CD4-positive, alpha-beta memory T cell (primary cell): ENCODE measurements at places on chromosomes 7 and 10. TPM values are rescaled to one million over a fixed set of nuclear protein-coding genes. Genes with fewer than 3 reads are reported as not detected.

- no peaks in the 10 kb centered on the region for H3K27me3 ChIP-seq
- DNase-seq, result no peak
- H3K4me1 ChIP-seq, result no peaks in the 10 kb centered on the region
- no peak overlapping the region for H3K27ac ChIP-seq
Observed at GRCh38 chr10:13909516-13910258, 322.9 kb downstream of the PRPF18 start.

GRCh38 chr7:28128608-28129007 is 52.0 kb downstream of the JAZF1 start:
- no peaks in the 10 kb centered on the region for H3K36me3 ChIP-seq
- H3K4me1 ChIP-seq, result peaks cover 9% of the 10 kb centered on the region
- H3K27me3 ChIP-seq, result no peaks in the 10 kb centered on the region

DNA sequence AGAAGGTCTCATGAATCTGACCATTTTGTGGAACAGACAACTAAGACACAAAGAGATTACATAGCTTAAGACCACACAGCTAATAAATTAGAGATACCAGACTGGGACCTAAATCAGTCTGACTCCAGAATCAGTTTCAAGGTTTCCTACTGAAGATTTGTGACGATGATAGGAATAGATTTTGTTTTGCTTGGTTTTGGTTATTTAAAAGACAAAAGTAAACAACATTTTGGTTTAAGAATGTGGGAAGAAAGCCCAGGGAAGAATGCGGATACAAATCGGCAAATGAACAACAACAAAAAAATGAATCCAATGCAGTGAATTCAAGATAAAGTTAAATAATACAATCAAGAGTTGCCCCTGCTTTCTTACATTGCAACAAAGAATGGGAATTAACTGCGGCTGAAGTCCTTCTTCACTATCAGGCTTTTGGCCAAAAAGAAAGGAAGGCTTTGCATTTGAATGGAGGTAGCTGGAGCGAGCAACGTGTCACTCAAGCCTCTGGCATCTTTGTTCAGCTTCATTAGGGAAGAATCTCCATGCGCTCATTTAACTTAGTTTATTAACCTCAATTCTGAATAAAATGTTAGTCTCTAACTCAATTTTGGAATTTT is 210.8 kb downstream of the ADAM12 start:
- no peak overlapping the region for H3K4me3 ChIP-seq
- no peaks in the 10 kb centered on the region for H3K27me3 ChIP-seq
- H3K27ac ChIP-seq, result no peak overlapping the region
- H3K36me3 ChIP-seq, result no peaks in the 10 kb centered on the region

GRCh38 chr10:26642896-26643653 is 54.4 kb upstream of the PDSS1 start:
- H3K36me3 ChIP-seq, result no peaks in the 10 kb centered on the region
- no peak overlapping the region for H3K4me3 ChIP-seq
- no peak for DNase-seq
- no peaks in the 10 kb centered on the region for H3K4me1 ChIP-seq

Gene CALY
- polyA plus RNA-seq, result 2.2 TPM
